A549 (cell line): ENCODE measurements at places on chromosomes 7 and 10.

DNA sequence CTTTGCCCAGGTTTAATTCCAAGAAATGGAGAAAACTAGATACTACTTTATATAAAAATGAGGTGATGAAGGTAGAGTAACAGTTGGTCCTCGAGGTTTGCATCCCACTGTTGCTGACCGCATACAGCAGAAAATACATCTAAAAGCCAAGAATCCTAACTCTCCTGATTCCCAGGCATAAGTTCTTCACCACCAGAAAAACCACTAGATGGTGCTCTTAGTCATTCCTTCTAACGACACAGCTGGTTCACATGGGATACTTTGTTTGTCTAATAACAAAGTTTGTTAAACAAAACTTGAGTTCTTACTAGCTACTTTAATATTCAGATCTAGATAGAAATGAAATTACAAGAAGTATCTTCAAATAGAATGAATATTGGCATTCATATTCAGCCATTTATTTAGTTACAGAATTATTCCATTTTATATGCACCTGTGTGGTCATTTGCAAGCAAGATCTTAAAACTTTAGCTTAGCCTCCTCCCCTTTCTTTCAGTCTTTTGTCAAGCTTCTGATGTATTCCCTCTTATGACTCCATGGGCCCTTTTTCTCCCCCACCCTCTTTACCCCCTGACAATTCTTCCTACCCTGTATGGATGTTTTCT is 54.1 kb upstream of the CYP26C1 start:
- DNase-seq: peak; percentile 13

DNA sequence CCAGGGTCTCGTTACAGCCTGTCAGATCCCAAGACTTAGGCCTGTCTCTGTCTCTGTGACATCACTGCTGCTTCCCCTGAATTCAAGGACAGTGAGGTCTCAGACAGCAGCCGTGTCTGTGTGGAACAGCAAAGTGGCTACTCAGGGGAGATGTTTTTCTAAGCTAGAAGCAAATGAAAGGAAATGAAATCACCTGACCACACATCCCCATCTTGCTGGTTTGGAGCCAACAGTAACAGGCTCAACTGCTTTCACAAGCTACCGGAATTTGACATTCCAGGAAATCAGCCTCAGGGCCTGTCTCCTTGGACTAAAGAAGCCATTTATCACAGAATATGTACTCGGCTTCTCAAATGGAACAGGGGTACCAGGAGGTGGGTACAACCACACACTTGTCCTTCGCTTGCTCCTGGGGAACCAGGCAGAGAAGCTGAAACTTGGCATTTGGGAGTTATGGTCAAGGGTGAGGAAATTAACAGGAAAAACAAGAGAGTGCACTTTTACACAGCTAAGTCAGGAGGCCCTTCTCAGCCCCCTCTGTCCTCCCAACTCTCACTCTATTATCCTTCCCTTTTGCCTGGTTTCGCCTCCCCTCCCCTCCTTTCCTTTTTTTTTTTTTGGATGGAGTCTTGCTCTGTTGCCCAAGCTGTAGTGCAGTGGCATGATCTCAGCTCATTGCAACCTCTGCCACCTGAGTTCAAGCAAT is 73.2 kb downstream of the SPDYE5 start:
- peak; percentile 15 for DNase-seq

- DNase-seq: peak; percentile 65
Observed at GRCh38 chr10:11472158-11472753, 139.2 kb downstream of the USP6NL start.

GRCh38 chr7:22572292-22572691 is 72.3 kb upstream of the STEAP1B start:
- no peak for DNase-seq

- no peak for DNase-seq
Observed at GRCh38 chr10:95388539-95388938, 97.7 kb upstream of the PDLIM1 start.

DNA sequence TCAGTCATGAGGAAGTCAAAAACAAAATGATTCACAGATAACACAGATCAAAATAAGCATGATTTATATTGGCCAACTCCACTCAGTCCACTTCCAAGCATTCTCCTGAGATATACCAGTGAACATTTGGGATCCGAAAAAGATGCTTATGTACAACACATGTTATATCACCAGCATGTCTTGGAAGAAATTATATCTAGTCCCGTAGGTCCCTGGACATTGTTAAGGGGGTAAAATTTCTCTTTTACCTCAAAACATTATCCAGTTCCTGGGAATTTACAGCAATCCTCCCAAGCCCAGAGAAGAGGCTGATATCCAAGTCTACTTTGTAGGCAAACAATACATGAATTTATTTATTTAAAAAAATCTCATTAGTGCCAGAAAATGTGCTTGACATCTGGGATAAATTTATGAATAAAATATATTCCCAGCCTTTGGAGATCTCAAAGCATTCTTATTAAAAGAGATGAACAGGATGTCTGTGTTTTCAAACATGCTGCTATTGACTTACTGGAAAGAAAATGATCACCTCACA is 582.2 kb upstream of the ZWINT start:
- no peak for DNase-seq

DNA sequence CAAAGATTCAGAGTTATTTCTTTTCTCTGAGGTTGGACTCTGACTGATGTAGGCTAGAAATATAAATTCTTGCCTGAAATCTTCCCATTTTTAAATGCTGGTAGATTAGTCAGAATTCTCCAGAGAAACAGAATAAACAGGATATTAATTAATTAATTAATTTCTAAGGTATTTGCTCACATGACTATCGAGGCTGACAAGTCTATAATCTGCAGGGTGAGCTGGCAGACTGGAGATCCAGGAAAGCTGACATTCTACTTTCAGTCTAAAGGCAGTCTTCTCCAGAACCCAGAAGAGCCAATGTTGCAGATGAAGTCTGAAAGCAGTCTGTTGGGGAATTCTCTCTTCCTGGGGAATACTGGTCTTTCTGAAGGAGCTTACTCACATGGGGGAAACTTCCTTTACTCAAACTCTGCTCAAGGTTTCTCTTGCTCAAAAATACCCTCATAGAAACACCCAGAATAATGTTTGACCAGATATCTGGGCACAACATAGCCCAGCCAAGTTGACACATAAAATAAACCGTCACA is 189.7 kb downstream of the KIF20B start:
- no peak for DNase-seq

DNA sequence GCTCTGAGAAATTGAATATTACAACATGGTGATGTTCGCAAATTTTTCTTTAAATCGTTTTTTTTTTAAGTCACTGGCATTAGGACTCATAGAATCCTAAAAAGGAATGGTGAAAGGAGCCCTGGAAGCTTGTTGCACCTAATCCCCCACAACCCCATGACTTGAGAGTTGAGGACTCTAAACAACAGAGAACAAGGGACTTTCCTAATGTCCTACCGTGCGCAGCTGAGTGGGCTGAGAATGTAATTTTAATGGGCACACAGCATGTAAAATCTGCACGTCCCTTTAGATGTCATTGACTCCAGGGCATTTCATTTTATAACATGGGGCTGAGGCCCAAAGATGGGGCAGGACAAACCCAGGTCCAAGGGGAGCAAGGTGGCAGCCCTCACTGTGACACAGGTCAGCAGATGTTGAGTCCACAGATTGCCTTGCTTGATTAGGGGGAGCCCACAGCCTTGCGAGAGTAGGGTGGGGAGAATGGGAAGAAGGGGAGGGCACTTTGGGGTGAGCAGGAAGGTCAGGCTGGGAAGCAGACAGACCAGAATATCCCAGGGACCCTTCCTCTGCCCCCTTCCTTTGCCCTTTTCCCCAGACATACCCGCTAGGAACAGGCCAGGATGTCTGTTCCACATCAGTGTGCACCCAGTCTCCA is 208.4 kb upstream of the ZMIZ1 start:
- DNase-seq: no peak

- DNase-seq: peak; percentile 50
Observed at GRCh38 chr10:62264702-62265436, 3.8 kb downstream of the RTKN2 start.

DNA sequence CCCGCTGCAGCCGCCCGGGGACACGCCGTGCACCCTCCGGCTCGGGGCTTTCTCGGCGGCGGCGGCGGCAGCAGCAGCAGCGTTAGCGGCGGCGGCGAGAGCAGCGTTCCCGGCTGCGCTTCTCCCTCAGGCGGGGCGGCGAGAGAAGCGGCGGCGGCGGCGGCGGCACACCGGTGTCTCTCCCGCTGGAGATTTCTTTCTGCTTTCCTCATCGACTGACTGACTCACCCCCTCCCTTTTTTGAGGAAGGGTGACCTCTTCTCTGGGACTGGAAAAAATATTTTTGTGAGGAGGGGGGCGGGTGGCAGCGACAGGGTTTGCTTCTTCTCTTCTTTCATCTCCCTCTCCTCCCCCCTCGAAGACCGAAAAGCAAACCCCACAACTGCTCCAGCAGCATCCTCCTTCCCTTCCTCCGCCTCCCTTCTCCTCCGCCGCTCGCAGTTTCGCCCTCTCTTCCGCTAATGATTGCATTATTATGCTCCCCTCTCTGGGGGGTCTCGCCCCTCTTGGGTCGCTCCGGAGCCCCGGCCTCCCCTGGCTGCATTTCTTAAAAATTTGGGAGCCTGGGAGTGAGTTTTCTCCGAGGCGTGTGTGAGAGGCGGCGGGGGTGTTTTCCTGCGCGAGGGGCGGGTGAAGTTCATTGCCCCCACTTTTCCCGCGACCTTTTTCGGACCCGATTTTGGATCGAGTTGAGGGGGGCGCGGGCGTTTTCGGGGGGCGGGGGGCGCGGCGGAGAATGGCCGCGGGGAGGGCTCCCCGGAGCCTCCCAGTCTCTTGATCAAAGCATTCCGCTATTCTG is 411 bp downstream of the AUTS2 start:
- DNase-seq: peak; percentile 33

DNA sequence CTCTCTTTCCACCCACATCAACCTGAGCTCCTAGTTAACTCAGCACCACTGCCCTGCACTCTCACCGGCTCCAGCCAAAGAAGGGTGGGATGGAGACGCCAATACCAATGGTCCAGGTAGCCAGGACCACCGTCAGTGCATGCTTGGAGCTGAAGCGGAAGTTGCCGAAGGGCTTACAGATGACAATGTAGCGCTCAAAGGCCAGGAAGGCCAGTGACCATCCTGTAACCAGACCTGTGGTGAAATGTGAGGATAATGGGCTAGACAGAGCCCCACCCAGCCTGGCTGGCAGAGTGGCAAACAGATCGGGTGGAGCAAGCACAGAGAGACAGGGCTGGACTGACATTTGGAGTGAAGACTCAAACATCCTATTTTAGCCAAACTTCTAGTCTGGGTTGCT is 673 bp downstream of the OPN1SW start:
- no peak for DNase-seq

GRCh38 chr10:6033954-6034353 is 28.2 kb downstream of the IL2RA start:
- no peak for DNase-seq

- no peak for DNase-seq
Observed at GRCh38 chr7:3912291-3912690, 611.2 kb downstream of the SDK1 start.

DNA sequence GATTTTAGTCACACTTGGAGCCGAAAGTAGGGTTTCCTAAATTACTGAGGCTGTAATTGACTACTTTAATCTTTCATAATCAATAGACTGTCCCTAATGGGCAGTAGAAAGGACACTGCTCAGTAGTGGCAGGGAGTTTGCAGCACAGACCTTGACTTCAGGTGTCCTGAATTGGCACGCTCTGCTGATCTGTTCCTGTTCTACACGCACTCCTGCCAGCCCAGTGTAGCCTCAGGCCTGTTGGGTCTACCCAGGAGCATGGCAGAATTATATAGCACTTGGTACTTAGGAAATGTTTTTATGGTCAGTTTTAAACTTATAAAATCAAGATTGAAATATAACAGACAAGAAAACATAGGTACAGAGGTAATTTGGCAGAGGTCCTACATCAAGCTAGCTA is 9.0 kb downstream of the EIF4H start:
- no peak for DNase-seq
